ENCODE measurements at places on chromosomes 1 and 21. TPM values are rescaled to one million over a fixed set of nuclear protein-coding genes. Genes with fewer than 3 reads are reported as not detected.

- H3K4me3 ChIP-seq = no peak overlapping the region
- H3K36me3 ChIP-seq = no peaks in the 10 kb centered on the region
- H3K27me3 ChIP-seq = peaks cover 5% of the 10 kb centered on the region
- peaks cover 8% of the 10 kb centered on the region for H3K4me1 ChIP-seq
- no peak overlapping the region for H3K27ac ChIP-seq
These were observed 9.9 kb upstream of the COA7 start for GRCh38 chr1:52707927-52708655.

DAB1 gene
- not detected for polyA plus RNA-seq

- H3K4me1 ChIP-seq = no peaks in the 10 kb centered on the region
- no peak overlapping the region for H3K27ac ChIP-seq
- H3K36me3 ChIP-seq = no peaks in the 10 kb centered on the region
These were observed 363.7 kb downstream of the SETD4 start for GRCh38 chr21:35696644-35697043.

GRCh38 chr1:22531251-22531650, 32.0 kb upstream of the EPHA8 start:
- no peak overlapping the region for H3K27ac ChIP-seq
- DNase-seq = no peak
- no peaks in the 10 kb centered on the region for H3K27me3 ChIP-seq

DNA sequence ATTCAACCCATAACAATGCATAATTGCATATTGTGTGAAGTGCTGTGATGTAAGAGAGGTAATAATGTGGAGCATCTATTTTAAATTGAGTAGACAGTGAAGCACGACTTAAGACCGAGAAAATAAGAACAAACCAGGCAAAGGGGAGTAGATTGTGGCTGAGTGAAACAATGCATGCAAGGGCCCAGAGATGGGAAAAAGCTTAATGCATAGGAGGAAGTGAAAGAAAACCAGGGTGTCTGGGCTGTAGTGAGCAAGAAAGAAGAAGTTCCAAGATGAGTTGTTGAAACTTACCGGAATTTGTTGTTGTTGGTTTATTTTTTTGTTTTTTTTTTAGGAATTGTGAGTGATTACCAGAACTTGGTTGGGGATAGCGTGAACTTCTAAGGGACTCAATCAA, 104.7 kb downstream of the SNX7 start:
- no peak overlapping the region for H3K27ac ChIP-seq
- H3K36me3 ChIP-seq = no peaks in the 10 kb centered on the region
- H3K4me3 ChIP-seq = no peak overlapping the region
- H3K27me3 ChIP-seq = no peaks in the 10 kb centered on the region
- H3K4me1 ChIP-seq = peaks cover 10% of the 10 kb centered on the region
- no peak for DNase-seq

GRCh38 chr1:218705391-218705790, 360.3 kb downstream of the TGFB2 start:
- no peak overlapping the region for H3K4me3 ChIP-seq
- H3K4me1 ChIP-seq = no peaks in the 10 kb centered on the region
- no peak for DNase-seq
- no peaks in the 10 kb centered on the region for H3K27me3 ChIP-seq
- no peak overlapping the region for H3K27ac ChIP-seq

DNA sequence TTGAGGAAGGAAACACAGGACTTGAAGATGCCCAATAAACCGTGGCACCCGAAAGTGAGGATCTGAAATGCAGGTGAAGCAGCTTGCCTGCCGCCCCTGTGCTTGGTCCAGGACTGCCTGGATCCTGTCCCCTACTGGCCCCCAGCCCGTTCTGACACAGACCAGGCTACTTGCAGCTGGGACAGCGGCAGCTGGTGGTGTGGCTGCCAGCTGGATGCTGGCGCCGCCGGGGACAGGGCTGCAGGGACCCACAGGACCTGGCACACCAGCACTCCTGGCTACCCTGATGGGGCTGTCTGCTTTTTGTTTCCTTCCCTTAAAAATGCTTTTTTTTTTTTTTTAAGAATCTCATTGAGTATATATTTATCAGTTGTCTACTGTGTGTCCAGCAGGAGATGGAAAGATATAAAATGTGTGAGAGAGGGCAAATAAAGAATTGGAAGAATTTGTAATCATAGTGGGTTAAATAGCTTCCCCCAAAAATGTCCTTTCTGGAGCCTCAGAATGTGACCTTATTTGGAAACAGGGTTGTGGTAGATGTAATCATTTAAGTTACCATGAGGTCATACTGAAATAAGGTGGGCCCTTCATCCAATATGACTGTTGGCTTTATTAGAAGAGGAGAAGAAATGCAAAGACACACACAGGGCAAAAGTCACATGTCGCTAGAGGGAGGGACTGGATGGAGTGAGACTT, 165.6 kb downstream of the DSCAM start:
- no peak overlapping the region for H3K4me3 ChIP-seq
- DNase-seq = no peak
- no peak overlapping the region for H3K27ac ChIP-seq

DNA sequence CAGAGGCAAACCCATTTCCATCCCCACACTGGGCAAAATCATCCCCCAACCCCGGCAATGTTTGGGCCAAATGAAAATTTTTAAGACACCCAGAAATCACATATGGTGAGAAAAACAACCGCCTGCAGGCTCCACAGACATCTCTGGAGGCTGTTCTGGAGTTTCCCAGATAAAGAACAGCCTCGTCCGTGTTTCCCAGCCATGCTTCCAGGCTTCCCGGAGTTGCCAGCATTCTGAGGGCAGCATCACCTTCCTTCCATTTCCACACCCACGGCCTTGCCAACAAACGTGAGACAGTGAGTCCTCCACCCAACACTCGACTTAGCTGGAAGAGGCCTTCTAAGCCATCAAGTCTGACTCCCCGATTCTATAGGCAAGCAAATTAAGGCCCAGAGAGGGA, 36.9 kb downstream of the KCNN3 start:
- no peak for DNase-seq
- H3K4me3 ChIP-seq = no peak overlapping the region
- no peaks in the 10 kb centered on the region for H3K36me3 ChIP-seq
- H3K27me3 ChIP-seq = peaks cover 32% of the 10 kb centered on the region

GRHL3 gene
- polyA plus RNA-seq = not detected

DNA sequence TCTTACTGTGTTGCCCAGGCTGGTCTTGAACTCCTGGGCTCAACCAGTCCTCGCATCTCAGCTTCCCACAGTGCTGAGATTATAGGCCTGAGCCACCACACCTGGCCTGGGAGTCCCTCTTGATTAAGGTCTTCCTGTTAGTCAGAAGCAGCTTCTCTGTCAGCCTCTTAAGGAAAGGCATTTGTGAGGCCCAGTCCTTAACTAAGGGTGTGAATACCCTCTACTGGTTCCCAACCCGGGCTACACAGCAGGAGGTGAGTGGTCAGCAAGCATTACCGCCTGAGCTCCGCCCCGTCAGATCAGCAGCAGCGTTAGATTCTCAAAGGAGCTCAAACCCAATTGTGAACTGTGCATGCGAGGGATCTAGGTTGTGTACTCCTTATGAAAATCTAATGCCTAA, 117.2 kb downstream of the DYRK1A start:
- no peaks in the 10 kb centered on the region for H3K4me1 ChIP-seq
- no peaks in the 10 kb centered on the region for H3K27me3 ChIP-seq
- H3K4me3 ChIP-seq = no peak overlapping the region
- H3K36me3 ChIP-seq = peaks cover 21% of the 10 kb centered on the region
- H3K27ac ChIP-seq = no peak overlapping the region
- no peak for DNase-seq
